Caco-2 (cell line): ENCODE measurements at places on chromosomes 11 and 22. TPM values are rescaled to one million over a fixed set of nuclear protein-coding genes. Genes with fewer than 3 reads are reported as not detected.

The LRRC56 gene
- total RNA-seq: 4.3 and 4.4 TPM in 2 replicates

The APOC3 gene
- 103 and 128 TPM in 2 replicates for total RNA-seq

The TMEM121B gene
- total RNA-seq: 0.49 and 0.82 TPM in 2 replicates

The APOL2 gene
- total RNA-seq: 7.9 and 10.0 TPM in 2 replicates

The KLHL22 gene
- 20.9 and 24.4 TPM in 2 replicates for total RNA-seq

The MUC5B gene
- total RNA-seq: not detected in 2 replicates

The GPR152 gene
- total RNA-seq: not detected in 2 replicates

The FZD4 gene
- total RNA-seq: 60.6 and 78.4 TPM in 2 replicates

GRCh38 chr11:19183646-19184045 is 18.1 kb downstream of the CSRP3 start:
- H3K4me3 ChIP-seq: no peak overlapping the region
- H3K4me1 ChIP-seq: no peaks in the 10 kb centered on the region
- peak overlapping the region; percentile 8 for H3K27ac ChIP-seq
- H3K36me3 ChIP-seq: no peaks in the 10 kb centered on the region
- H3K27me3 ChIP-seq: no peaks in the 10 kb centered on the region

DNA sequence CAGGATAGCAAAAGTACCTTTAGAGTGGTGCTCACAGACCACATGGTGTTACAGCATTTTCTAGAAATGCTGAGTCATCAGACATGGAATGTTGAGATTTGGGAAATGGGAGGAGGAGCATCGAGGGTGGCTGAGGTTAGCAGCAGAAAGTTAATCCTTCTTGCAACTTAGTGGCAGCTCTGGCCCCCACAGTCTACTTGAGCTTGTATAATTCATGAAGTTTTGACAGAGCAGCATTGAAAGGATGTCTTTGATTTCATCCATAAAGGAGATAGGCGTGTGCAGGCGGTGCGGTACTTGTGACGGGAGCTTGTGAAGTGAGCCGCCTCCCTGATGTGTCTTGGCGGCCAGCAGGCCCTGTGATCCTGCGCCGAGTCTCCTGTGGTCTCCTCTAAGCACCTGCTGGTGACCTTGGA is 330.5 kb downstream of the TBC1D22A start:
- peak overlapping the region; percentile 78 for H3K27ac ChIP-seq
- DNase-seq: no peak
- no peaks in the 10 kb centered on the region for H3K27me3 ChIP-seq

- H3K36me3 ChIP-seq: no peaks in the 10 kb centered on the region
- H3K27me3 ChIP-seq: no peaks in the 10 kb centered on the region
- no peak for DNase-seq
- H3K4me3 ChIP-seq: no peak overlapping the region
Observed at GRCh38 chr22:29193021-29193420, 12.7 kb upstream of the EMID1 start.

GRCh38 chr22:23242473-23243001 is 62.2 kb downstream of the BCR start:
- H3K27me3 ChIP-seq: no peaks in the 10 kb centered on the region
- DNase-seq: peak; percentile 67
- H3K4me1 ChIP-seq: peaks cover 64% of the 10 kb centered on the region
- peak overlapping the region; percentile 94 for H3K27ac ChIP-seq

GRCh38 chr11:104090767-104091166 is 54.3 kb downstream of the DDI1 start:
- no peak overlapping the region for H3K4me3 ChIP-seq
- no peaks in the 10 kb centered on the region for H3K36me3 ChIP-seq
- DNase-seq: no peak
- no peaks in the 10 kb centered on the region for H3K4me1 ChIP-seq
- no peaks in the 10 kb centered on the region for H3K27me3 ChIP-seq

DNA sequence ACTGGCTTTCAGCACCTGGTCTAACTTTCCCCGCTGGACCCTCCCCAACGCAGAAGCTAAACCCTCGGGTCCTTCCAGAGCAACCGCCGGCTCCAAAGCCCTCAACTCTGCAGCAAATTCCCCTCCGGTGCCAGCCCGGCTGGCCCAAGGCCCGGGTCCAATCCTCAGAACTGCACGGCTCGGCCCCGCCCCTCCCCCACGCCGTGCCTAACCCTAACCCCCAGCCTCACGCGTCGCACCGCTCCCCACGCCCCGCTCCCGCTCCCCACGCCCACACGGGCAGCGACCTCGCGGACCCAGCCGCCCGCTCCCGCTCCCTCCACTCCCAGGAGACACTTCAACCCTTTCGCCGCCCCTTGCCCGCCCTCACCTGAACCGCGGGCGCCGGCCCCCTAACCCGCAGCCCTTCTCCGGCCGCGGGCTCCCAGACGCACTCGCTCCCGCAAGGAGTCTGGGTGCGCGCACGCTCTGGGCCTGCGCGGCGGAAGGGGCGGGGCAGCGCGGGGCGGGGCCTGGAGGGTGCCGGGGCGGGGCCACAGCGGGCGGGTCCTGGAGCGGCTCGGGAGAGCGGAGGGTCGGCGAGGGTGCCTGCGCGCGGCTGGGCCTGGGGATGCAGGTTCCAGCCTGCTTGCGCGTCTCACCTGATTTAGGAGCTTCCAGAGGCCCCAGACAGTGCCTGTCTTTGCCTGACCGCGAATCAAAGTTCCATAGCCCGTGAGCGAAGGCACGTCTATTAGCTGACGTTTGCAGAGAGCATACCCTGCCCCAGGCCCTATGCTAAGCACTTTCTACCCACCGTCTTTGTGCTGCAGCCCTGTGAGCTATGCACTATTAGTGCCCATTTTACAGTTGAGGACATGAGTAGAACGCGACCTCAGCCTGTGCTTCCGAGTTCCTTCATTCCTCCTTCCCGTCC is at the start of gene NFRKB:
NFRKB (minus strand) TSS at position 453 of the 916 bp plus-strand sequence. CDS start 2,729 bp downstream, outside the sequence.
- peak within 1 kb of the TSS; percentile 80 for H3K27ac ChIP-seq
- DNase-seq: peak; percentile 94
- peaks cover 14% of the 10 kb centered on the region for H3K4me1 ChIP-seq
- no peaks in the 10 kb centered on the region for H3K27me3 ChIP-seq
- peaks cover 4% of the 10 kb centered on the region; the same call in 1 of the 2 replicates for H3K36me3 ChIP-seq

- H3K27ac ChIP-seq: no peak overlapping the region
- H3K36me3 ChIP-seq: no peaks in the 10 kb centered on the region
- DNase-seq: no peak
- no peaks in the 10 kb centered on the region for H3K27me3 ChIP-seq
Observed at GRCh38 chr11:111206472-111206871, 39.1 kb upstream of the POU2AF2 start.

DNA sequence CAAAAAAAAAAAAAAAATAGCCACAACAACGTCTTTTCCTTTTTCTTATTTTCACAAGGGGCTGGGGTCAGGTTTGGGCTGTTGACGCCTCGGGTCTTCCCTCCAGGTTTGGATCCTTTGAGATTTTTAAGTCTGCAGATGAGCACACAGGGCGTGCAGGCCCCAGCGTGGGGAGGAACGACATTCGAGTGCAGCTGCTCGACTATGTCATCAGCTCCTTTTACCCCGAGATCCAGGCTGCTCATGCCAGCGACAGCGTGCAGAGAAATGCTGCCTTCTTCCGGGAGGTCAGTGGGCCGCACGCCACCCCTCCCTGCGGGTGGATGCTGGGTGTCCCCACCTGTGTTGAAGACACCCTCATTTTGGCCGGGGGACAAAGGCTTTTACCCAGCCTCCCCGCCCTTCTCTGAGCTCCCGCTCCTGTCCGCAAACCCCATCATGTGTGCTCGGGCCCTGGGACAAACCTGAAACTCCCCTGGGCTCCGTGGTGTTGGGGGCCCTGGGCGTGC is 7.7 kb downstream of the SELENOO start:
- no peaks in the 10 kb centered on the region for H3K27me3 ChIP-seq
- H3K4me1 ChIP-seq: no peaks in the 10 kb centered on the region
- no peak overlapping the region for H3K4me3 ChIP-seq
- DNase-seq: no peak
- H3K36me3 ChIP-seq: no peaks in the 10 kb centered on the region; the same call in 1 of the 2 replicates

GRCh38 chr11:2683806-2684205 is 16.0 kb downstream of the KCNQ1OT1 start:
- no peaks in the 10 kb centered on the region for H3K27me3 ChIP-seq
- peaks cover 14% of the 10 kb centered on the region for H3K36me3 ChIP-seq

GRCh38 chr11:134231958-134232659 is 7.6 kb downstream of the VPS26B start:
- H3K27ac ChIP-seq: no peak overlapping the region
- H3K27me3 ChIP-seq: no peaks in the 10 kb centered on the region
- H3K36me3 ChIP-seq: 0 out of 2 replicates have a peak, but pooled peaks cover 1% of the 10 kb centered on the region

DNA sequence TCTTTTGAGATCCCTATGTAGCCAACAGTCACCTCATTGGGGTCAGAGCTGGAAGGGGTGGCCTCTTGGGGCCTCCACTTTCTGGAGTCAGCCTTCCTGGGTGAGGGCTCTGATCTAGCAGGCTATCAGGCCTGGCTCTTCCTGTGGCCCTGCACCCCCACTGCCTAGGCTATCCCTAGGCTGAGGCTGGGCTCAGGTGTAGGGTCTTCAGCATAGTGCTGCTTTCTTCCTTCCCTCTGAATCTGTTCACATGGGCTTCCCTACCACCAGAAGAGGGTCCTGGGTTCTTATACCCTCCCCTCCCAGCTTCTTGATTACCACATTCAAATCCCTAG is 456 bp upstream of the SPI1 start:
- H3K4me1 ChIP-seq: peaks cover 4% of the 10 kb centered on the region; the same call in 1 of the 2 replicates
- DNase-seq: no peak
- no peaks in the 10 kb centered on the region for H3K27me3 ChIP-seq
- no peak overlapping the region for H3K4me3 ChIP-seq
- H3K27ac ChIP-seq: no peak overlapping the region
- H3K36me3 ChIP-seq: no peaks in the 10 kb centered on the region

- H3K27me3 ChIP-seq: no peaks in the 10 kb centered on the region; the same call in none of the 2 replicates
- H3K4me1 ChIP-seq: no peaks in the 10 kb centered on the region
- no peaks in the 10 kb centered on the region for H3K36me3 ChIP-seq
- H3K27ac ChIP-seq: no peak overlapping the region
- no peak for DNase-seq
Observed at GRCh38 chr22:27380855-27381254, 420.7 kb downstream of the MN1 start.

DNA sequence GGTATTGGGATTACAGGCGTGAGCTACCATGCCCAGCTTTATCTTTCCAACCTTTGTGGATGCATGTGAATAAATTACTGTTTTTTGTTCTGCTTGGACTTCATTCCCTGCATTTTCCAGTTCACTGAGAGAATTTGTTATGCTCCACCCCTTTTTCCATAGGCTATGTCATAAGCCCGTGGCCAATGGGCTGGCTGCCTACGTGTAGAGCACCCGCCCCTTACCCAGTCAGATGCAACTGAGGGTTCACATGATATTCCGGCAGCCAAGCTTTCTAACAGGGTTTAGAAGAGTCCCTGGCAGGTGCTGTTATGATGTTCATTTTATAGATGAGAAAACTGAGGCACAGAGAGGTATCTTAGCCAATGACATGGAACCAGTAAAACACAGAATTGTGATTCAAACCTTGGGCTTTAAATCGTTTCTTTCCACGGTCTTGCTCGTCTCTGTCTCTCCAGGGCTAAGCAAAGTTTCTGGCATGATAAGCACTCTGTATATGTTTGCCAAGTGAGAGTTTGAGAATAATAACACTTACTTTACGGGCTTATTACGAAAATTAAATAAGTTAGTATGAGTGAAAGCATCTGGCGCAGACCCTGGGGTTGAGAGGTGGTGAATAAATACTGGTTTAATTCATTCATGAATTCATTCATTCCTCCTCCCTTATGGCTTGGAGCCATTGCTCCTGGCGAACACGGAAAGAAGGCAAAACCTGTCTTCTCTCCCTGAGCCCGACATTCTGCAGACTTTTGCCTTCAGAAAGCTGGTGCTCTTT is 42.4 kb upstream of the RASD2 start:
- H3K4me3 ChIP-seq: no peak overlapping the region
- H3K36me3 ChIP-seq: no peaks in the 10 kb centered on the region
- no peak for DNase-seq
- H3K4me1 ChIP-seq: no peaks in the 10 kb centered on the region
- H3K27me3 ChIP-seq: no peaks in the 10 kb centered on the region
- no peak overlapping the region for H3K27ac ChIP-seq

- H3K4me3 ChIP-seq: no peak overlapping the region
- H3K27me3 ChIP-seq: no peaks in the 10 kb centered on the region
- peak overlapping the region; percentile 75 for H3K27ac ChIP-seq
- peaks cover 14% of the 10 kb centered on the region for H3K36me3 ChIP-seq
- H3K4me1 ChIP-seq: peaks cover 10% of the 10 kb centered on the region
- DNase-seq: peak; percentile 55
Observed at GRCh38 chr11:69645801-69646492, 5.0 kb downstream of the CCND1 start.

DNA sequence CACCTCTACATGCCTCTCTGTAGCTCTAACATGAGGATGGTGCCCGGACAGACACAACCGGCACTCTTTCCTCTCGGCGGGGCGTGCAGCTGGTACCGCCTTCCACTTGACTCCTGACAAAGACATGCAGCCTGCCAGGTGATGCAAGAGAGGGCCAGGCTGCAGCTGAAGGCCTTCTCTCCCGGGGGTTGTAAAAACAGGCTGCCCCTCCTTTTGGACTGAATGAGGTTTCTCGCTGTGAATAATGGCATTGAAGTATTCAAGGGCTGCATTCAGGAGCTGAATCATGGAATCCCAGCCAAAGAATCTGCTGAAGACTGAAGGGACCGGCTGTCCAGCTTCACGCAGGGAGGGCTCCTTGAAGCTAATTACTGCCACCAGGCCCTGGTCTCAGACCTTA is 110.9 kb downstream of the GALNT18 start:
- H3K27ac ChIP-seq: no peak overlapping the region
- H3K27me3 ChIP-seq: no peaks in the 10 kb centered on the region
- DNase-seq: no peak

GRCh38 chr11:63503492-63503891 is 2.4 kb upstream of the LGALS12 start:
- DNase-seq: no peak
- no peaks in the 10 kb centered on the region for H3K27me3 ChIP-seq

GRCh38 chr22:17241576-17242330 is 22.5 kb upstream of the ADA2 start:
- no peak overlapping the region for H3K4me3 ChIP-seq
- DNase-seq: no peak
- H3K4me1 ChIP-seq: no peaks in the 10 kb centered on the region
- H3K27ac ChIP-seq: no peak overlapping the region

DNA sequence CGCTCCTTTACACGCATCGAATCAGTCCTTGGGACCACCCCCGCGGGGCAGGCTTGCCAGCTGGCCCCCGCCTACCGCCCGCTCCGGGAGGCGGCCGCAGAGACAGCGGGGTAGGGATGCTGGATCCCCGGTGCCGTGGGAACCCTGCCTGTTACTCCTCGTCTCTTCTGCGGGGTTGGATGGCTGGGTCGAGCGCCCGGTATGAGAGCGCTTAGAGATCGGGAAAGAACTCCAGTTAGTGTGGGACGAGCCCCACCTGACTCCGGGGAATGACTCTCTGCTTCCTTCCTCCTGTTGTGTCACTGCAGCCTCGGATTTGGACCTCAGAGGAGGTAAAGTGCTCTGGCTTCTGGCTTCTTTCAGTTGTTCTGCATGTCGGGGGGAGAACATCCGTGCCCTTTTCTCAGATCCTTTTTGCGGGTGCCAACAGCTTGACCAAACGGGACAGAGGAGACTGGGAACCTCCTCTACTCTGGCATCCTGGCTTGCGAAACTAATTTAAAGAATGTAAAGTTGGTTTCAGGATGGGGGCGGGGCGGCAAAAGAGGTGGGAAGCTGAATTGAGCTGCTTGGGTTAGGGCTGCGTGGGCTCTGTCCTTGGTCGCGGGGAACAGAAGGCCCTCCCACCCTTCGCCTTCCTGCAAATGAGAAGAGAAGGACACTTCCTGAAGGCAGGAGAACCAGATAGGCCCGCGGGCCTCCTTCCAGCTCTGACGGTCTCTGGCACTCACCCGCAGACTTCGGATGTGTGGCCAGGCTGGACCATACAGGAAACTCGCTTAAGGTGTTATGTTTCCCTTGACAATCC is 938 bp downstream of the LAYN start:
- H3K4me1 ChIP-seq: 0 out of 2 replicates have a peak, but pooled peaks cover 10% of the 10 kb centered on the region
- DNase-seq: peak; percentile 36
- no peak overlapping the region for H3K4me3 ChIP-seq
- H3K36me3 ChIP-seq: no peaks in the 10 kb centered on the region

- peaks cover 31% of the 10 kb centered on the region for H3K4me1 ChIP-seq
- no peak overlapping the region for H3K4me3 ChIP-seq
- no peaks in the 10 kb centered on the region for H3K27me3 ChIP-seq
Observed at GRCh38 chr22:20946080-20946986, 20.7 kb upstream of the AIFM3 start.
